ENCODE measurements at places on chromosomes 4 and X.

DNA sequence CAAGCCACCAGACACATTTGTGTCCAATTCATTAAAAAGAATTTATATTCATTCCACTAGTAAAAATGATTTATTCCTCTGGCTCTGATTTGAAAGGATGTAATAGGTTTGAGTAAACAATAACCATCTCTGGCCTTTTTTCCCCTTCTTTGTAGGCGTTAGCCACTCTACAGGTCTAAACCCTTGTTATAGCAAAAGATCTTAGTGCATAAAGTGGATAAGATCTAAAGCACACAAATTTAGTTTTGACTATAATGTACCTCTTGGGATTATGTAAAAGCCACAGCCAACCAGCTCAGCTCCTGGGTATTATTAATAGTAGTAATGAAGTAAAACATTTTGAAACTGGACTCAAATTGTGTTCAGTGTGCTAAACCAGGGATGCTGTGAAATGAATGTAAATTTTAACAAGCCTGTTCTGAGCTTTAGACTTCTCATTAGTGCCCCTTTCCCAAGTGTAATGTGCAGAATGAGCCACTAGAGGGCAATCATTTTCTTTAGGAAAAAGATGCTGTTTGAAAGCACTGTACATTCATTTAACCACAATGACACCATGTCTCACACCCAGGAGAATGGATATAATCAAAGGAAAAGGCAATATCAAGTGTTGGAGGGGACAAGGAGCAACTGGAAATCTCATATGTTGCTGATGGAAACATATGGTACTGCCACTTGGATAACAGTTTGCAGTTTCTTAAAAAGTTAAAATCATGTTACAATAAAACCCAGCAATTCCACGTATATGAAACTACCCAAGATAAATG is 69.7 kb downstream of the KLHL8 start:
- DNase-seq = peak; percentile 55

- DNase-seq = no peak
Measured at GRCh38 chr4:177108708-177109107, 201.0 kb upstream of the NEIL3 start.

GRCh38 chrX:53211391-53211978 is 13.5 kb downstream of the KDM5C start:
- no peak for DNase-seq

- no peak for DNase-seq
Measured at GRCh38 chr4:71008196-71008595, 14.7 kb downstream of the DCK start.

GRCh38 chr4:168337550-168337940 is 19.0 kb upstream of the DDX60 start:
- DNase-seq = no peak

- DNase-seq = no peak
Measured at GRCh38 chrX:100340491-100341141, 69.5 kb downstream of the PCDH19 start.
